SJCRH30 (cell line): ENCODE measurements at places on chromosomes 7 and 10.

DNA sequence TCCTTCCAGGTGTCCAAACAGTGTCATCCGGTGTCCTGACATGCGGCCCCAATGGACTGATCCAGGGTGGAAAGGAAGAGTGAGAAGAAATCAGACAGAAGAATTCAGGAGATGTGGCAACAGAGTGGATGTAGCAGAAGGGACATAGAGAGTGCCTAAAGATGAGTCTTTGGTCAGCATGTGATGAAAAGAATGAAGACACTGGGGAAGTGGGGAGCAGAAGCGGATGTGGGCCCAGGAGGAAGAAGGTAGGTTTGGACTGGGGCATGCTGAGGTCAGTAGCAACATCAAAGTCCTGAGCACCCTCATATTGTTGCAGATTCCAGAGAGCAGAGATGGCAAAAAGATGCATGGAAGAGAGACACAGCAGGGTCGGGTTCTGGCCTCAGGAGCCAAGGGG, 71.8 kb upstream of the STEAP1B start:
- DNase-seq = no peak

GRCh38 chr10:130747356-130747755, 564.2 kb downstream of the TCERG1L start:
- DNase-seq = no peak

- no peak for DNase-seq
Observed at GRCh38 chr7:132783824-132784223, 207.6 kb upstream of the PLXNA4 start.

GRCh38 chr7:83201355-83201754, 38.7 kb upstream of the PCLO start:
- no peak for DNase-seq

DNA sequence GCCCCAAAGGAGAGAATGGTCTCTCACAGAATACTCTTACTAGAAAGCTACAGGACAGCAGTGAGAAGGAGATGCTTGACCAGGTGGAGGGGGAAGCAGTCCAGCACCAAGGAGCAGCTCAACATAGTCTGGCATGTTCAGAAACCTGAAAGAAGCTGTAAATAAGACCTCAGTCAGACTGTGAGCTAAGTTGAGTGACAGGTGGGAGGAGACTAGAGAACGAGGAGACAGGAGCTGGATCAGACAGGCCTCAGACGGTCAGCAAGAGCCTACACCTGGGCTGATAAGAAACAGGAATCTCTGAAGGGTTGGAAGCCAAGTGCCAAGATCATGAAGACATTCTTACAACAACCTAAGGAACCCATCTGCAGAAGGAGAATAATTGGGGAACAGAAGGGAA, 54.5 kb downstream of the ELMO1 start:
- DNase-seq = no peak

DNA sequence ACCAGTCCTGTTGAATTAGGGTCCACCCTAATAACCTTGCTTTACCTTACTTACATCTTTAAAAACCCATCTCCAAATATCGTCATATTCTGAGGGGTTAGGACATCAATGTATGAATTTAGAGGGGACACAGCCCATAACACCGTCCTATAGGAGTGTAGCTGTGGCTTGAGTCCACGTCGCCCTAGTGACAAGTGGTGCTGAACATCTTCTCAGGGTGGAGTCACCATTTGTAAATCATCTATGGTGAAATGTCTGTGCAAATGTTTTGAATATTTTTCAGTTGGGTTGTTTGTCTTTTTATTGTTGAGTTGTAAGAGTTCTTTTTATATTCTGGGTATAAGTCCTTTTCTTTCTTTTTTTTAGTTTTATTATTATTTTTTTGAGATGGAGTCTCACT, 5.2 kb upstream of the PRAP1 start:
- DNase-seq = no peak

DNA sequence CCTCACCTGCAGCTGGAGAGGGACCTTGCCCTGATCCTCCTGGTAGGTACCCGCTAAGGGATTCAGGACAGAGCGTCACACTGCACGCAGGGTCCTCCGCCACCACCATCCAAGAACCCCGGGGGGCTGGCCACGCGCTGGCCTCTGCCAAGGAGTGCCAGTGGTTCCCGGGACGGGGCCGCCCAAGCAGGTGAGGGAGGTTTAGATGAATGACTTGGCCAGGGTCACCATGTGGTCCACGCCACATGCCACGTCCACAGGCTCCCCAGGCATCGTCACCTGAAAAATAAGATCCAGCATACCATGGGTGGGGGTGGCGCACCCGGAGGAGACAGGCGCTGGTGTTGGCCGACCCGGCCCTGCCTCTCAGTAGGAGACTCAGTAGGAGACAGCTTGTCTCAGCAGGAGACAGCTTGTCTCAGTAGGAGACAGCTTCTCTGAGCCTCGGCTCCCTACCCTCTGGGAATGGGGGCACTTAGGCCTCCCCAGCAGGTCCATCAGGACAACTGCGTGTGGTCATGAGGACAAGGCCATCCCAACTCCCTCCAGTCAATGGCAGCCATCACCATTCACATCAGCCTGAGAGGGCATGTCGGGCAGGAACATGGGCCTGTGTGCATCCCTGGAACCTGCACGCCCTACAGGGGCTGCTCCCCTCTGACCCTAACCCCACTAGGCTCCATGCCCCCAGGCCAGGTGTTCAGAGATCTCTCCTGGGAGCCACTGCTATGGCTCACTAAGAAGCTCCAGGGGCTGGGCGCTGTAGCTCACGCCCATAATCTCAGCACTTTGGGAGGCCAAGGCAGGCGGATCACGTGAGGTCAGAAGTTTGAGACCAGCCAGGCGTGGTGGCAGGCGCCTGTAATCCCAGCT, 30.5 kb downstream of the RCC1L start:
- no peak for DNase-seq

GRCh38 chr10:1257274-1257673, 201.1 kb downstream of the WDR37 start:
- DNase-seq = no peak

GRCh38 chr10:34575882-34576281, 239.2 kb downstream of the PARD3 start:
- DNase-seq = no peak

- no peak for DNase-seq
Observed at GRCh38 chr7:134660961-134661376, 14.3 kb downstream of the BPGM start.

DNA sequence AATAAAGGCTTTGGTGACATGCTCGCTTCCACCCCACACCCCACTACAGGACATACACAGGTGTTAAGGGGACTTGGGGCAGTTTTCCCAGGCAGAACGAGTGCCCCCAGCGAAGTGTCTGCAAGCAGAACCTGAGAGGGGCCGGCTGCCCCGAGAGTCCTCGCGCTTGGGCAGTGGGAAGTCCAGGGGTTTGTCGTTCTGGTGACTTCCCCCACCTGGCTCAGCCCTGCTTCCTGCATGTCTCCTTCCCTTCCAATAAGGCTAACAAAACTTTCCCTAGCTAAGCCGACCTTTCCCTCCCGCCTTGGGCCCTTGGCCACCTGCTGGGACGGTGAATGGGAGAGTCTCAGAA, 916 bp downstream of the VWA2 start:
- DNase-seq = no peak

GRCh38 chr7:45067582-45067981, 21.2 kb downstream of the NACAD start:
- no peak for DNase-seq

- no peak for DNase-seq
Observed at GRCh38 chr10:85849315-85849714, 517.3 kb downstream of the GRID1 start.

- no peak for DNase-seq
Observed at GRCh38 chr10:19812976-19813375, 3.3 kb upstream of the PLXDC2 start.

GRCh38 chr10:32846974-32847373, 111.1 kb downstream of the ITGB1 start:
- DNase-seq = no peak

GRCh38 chr7:134707663-134708378, 61.2 kb downstream of the BPGM start:
- no peak for DNase-seq

- peak; percentile 24 for DNase-seq
Observed at GRCh38 chr7:80136261-80137055, 1.8 kb downstream of the GNAI1 start.

DNA sequence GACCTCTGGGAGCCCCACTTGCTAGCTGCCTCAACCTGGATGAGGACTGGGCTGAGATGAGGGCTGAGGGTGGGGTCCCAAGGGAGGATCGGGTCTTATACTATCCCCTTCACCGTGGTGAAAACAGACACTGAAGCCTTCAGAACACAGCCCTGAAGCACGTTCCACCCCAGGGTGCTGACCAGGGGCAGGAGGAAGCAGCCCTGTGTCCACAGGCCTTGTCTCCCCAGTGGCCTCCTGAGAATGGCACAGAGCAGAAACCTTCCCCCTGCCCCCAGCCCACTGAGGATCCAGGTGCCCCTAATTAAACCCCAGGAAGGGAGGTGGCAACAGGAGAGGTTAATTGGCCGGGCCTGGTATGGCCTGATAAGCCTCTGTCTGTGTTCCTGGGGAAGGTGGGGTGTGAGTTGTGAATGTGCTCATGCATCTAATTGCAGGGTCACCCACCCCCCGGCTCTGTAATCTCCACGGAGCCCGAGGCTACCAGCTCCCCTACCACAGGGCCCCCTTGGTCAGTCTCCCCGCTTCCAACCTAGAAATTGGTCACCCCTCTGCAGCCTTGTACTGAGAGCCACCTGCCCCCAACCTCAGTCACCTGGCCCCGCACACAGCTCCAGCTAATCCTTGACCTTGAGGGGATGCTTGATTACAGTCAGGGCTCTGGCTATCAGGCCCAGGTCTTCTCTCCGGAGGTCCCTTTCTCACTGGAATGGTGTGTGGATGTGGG, 159.0 kb upstream of the UNC5B start:
- DNase-seq = no peak

DNA sequence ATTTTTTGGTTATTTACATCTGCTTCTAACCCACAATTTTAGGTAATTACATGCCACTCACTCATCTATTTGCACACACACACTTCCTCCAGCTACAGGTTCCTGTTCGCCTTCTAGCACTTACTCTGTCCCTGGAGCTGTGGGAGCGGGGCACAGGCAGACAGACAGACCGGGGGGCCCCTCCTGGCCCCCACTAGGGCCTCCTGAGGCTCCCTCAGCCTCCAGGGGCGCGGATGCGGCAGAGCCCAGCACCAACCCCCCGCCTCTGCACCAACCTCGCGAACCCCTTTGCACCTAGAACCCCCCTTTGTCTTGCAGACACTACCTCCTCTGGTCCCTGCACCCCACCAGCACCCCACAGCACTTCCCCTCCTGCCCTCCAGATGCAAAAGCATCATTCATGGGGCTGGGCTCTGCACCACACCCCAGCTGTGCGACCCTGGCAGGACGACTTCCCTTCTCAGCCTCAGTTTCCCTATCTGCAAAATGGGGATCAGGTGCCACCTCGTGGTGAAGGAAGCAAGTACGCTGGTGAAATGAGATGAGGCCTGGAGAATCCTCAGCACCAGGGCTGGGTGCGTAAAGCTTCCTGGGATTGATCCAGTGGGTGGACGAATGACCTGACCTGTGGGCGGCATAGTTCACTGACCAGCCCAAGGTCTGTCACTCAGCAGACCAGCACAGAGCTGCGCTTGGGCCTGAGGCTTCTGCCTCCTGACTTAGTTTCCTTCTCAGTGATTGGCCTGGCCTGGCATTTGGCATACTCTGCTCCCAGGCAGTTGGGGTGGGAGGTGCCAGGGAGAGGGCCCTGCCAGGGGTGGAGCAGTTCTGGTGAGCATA, 37.9 kb downstream of the ELFN1 start:
- no peak for DNase-seq

GRCh38 chr7:117004899-117005298, 51.6 kb downstream of the ST7 start:
- no peak for DNase-seq

DNA sequence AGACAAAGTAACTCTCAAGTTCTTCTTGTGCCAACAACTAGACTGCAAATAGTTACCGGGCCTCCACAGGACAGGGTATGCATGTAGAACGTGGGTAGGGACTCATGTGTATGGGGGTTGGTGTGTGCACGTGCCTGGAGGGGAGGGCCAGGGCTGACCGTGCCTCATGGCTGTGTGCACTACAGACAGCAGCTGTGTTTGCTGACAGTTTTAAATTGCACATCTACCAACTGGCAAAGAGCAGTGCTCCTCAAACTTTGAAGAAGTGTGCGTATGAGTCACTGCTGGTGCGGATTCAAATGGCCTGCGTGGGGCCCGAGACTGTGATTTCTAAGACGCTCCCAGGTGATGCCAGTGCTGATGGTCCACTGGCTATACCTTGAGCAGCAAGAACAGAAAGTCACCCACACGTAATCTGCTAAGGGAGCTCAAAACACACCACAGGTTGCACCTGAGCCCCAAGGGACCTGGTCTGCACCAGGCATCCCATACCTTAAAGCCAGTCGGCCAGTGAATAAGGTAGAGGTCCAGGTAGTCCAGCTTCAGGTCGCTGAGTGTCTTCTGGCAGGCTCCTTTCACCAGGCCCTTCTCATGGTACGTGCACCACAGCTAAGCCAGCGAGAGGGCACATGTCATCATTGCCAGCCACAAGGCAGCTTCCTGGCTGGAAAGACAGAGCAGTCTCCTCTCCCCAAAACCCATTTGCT, 8.5 kb downstream of the AKR1B1 start:
- no peak for DNase-seq

GRCh38 chr10:44060221-44060620, 324.7 kb downstream of the CXCL12 start:
- DNase-seq = no peak

DNA sequence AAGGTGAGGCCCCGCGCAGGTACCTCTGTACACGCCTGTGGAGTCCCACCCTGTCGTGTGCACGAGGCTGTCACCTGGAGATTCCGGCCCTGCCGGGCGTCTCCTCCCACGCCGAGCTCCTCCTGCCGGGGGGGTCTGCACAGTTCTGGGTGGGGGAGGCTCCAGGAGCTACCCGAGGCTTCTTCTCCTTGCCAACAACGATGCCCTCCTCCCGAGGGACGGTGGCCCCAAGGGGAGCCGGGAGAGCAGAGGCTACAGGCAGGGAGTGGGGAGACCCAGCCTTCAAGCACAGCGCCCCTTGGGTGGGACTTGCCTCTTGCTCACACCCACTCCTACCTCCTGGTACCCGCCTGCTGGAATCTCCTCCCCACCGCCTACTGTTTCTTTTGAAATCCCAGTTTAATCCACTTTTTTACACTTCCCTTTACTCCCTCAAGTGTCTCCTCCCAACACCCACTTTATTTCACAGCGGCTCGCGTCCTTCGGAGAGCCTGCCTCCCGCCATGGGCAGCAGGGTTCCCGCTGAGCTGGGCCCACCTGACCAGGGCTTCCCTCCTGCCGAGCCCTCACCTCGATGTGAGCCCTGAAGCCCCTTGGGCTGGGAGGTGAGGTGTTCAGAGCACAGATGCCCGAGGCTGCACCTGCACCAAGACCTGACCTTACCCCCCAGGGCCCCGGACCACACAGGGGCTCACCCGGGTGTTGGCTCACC, 338.1 kb downstream of the DNAJB6 start:
- DNase-seq = no peak

GRCh38 chr10:111126077-111126476, 49.2 kb downstream of the ADRA2A start:
- no peak for DNase-seq

GRCh38 chr10:119373294-119374102, 166.1 kb downstream of the GRK5 start:
- no peak for DNase-seq

- DNase-seq = no peak
Observed at GRCh38 chr7:113143486-113144257, 25.3 kb upstream of the SMIM30 start.
